ENCODE measurements at places on chromosomes 12 and 14. TPM values are rescaled to one million over a fixed set of nuclear protein-coding genes. Genes with fewer than 3 reads are reported as not detected.
A peak's percentile ranks its signal among the peaks of the same experiment; 100 is the strongest.

- H3K27ac ChIP-seq: no peak overlapping the region
- peak; percentile 39 for DNase-seq
- H3K4me1 ChIP-seq: no peaks in the 10 kb centered on the region
- no peaks in the 10 kb centered on the region for H3K27me3 ChIP-seq
Observed at GRCh38 chr12:117587631-117588287, 226.3 kb upstream of the NOS1 start.

- H3K36me3 ChIP-seq: no peaks in the 10 kb centered on the region
- no peaks in the 10 kb centered on the region for H3K27me3 ChIP-seq
- no peaks in the 10 kb centered on the region for H3K4me1 ChIP-seq
- no peak overlapping the region for H3K4me3 ChIP-seq
Observed at GRCh38 chr12:18363321-18363720, 102.0 kb downstream of the PIK3C2G start.

GRCh38 chr12:95859344-95859816 lies 628 bp downstream of the SNRPF start:
- no peaks in the 10 kb centered on the region for H3K27me3 ChIP-seq
- peaks cover 35% of the 10 kb centered on the region for H3K36me3 ChIP-seq
- peaks cover 10% of the 10 kb centered on the region for H3K4me1 ChIP-seq
- DNase-seq: no peak

- H3K4me3 ChIP-seq: no peak overlapping the region
- no peaks in the 10 kb centered on the region for H3K4me1 ChIP-seq
- no peak overlapping the region for H3K27ac ChIP-seq
- DNase-seq: no peak
- H3K27me3 ChIP-seq: peaks cover 10% of the 10 kb centered on the region
Observed at GRCh38 chr12:108457006-108457733, 57.9 kb upstream of the FICD start.

- no peak overlapping the region for H3K4me3 ChIP-seq
- DNase-seq: no peak
- H3K4me1 ChIP-seq: no peaks in the 10 kb centered on the region
- no peak overlapping the region for H3K27ac ChIP-seq
- no peaks in the 10 kb centered on the region for H3K36me3 ChIP-seq
Observed at GRCh38 chr12:118972982-118973381, 8.4 kb upstream of the SRRM4 start.

GRCh38 chr14:71742485-71742884 lies 189.7 kb upstream of the RGS6 start:
- no peak overlapping the region for H3K4me3 ChIP-seq
- DNase-seq: no peak
- no peaks in the 10 kb centered on the region for H3K36me3 ChIP-seq
- no peak overlapping the region for H3K27ac ChIP-seq
- H3K4me1 ChIP-seq: no peaks in the 10 kb centered on the region
- no peaks in the 10 kb centered on the region for H3K27me3 ChIP-seq

DNA sequence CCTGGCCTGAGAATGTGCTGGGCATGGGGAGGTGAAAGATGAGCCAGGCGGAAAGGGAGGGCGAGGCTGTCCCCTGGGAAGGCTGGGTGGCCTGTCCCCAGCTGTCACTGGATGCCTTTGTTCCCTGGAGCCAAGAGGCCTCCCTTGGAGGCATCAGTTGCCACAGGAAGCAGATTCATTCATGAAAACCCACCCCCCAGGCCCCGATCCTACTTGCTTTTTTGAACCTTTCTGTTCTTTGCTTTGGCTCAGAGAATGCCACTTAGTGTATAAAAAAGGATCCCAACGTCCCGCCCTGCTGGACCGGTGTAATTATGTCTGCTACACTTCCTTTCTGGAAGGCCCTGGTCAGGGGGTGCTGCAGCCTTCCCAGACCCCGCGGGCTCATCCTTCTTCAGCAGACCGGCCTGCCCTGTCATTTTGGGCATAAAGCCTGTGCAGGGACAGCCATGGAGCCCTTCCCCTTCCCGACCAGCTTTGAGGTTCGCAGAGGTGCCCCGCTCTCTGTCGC lies 220.2 kb downstream of the SLC41A2 start:
- H3K36me3 ChIP-seq: no peaks in the 10 kb centered on the region
- H3K4me1 ChIP-seq: no peaks in the 10 kb centered on the region
- H3K27ac ChIP-seq: no peak overlapping the region
- no peak overlapping the region for H3K4me3 ChIP-seq

- DNase-seq: no peak
- H3K36me3 ChIP-seq: peaks cover 20% of the 10 kb centered on the region
- H3K4me1 ChIP-seq: peaks cover 25% of the 10 kb centered on the region
- no peak overlapping the region for H3K27ac ChIP-seq
- H3K4me3 ChIP-seq: no peak overlapping the region
- no peaks in the 10 kb centered on the region for H3K27me3 ChIP-seq
Observed at GRCh38 chr14:103404920-103405319, 19.7 kb downstream of the MARK3 start.

GRCh38 chr12:14884458-14884878 lies 1.2 kb downstream of the MGP start:
- H3K27ac ChIP-seq: no peak overlapping the region
- peak; percentile 43 for DNase-seq
- no peaks in the 10 kb centered on the region for H3K4me1 ChIP-seq
- no peaks in the 10 kb centered on the region for H3K36me3 ChIP-seq
- no peak overlapping the region for H3K4me3 ChIP-seq

DNA sequence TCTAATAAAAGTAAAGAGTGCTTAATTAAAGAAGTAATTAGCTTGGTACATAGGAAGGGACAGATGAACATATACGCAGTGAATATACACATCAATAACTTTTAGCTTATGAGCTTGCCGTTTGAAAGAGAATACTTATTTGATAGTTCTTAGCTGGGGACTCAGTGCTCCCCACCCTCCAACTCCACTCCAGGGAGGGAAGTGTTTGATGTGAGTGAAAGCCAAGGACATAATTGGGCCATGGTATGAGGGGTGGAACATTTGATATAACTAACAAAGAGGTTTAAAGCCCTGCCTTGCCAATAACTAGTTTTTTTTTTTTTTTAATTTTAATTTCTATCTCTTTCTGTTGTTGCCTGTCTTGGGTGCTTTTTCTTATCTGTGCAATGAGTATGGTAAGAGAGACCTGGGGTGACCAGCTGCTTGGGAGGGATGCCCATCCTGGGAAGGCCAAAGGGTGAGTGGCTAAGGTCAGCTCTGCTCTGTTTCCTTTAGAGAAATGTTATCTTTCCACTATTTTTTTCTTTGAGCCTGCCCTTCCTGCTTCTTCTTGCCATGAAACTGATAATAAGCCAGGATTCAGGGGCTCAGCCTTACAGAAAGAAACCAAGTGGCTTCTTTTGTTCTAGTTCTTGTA lies 132.8 kb upstream of the CPSF6 start:
- no peak overlapping the region for H3K27ac ChIP-seq
- DNase-seq: no peak
- H3K36me3 ChIP-seq: no peaks in the 10 kb centered on the region
- H3K27me3 ChIP-seq: no peaks in the 10 kb centered on the region
- H3K4me1 ChIP-seq: peaks cover 1% of the 10 kb centered on the region

- no peaks in the 10 kb centered on the region for H3K36me3 ChIP-seq
- peak overlapping the region; percentile 89 for H3K27ac ChIP-seq
- H3K4me3 ChIP-seq: peak overlapping the region; percentile 16
- no peaks in the 10 kb centered on the region for H3K27me3 ChIP-seq
- peaks cover 39% of the 10 kb centered on the region for H3K4me1 ChIP-seq
- peak; percentile 91 for DNase-seq
Observed at GRCh38 chr14:85415015-85415712, 114.8 kb upstream of the FLRT2 start.

GRCh38 chr14:95302667-95303506 lies 16.8 kb downstream of the CLMN start:
- no peak for DNase-seq
- no peaks in the 10 kb centered on the region for H3K27me3 ChIP-seq
- H3K4me3 ChIP-seq: no peak overlapping the region
- no peaks in the 10 kb centered on the region for H3K4me1 ChIP-seq
- H3K27ac ChIP-seq: no peak overlapping the region

GRCh38 chr12:45243963-45244362 lies 28.1 kb downstream of the ANO6 start:
- no peak overlapping the region for H3K27ac ChIP-seq
- peaks cover 34% of the 10 kb centered on the region for H3K4me1 ChIP-seq
- no peak for DNase-seq

GRCh38 chr14:57660208-57660607 lies 166.6 kb upstream of the CCDC198 start:
- no peak overlapping the region for H3K4me3 ChIP-seq
- no peak for DNase-seq
- H3K4me1 ChIP-seq: no peaks in the 10 kb centered on the region
- H3K27ac ChIP-seq: no peak overlapping the region
- no peaks in the 10 kb centered on the region for H3K27me3 ChIP-seq

GRCh38 chr12:69433653-69434052 lies 36.5 kb upstream of the FRS2 start:
- DNase-seq: no peak
- no peaks in the 10 kb centered on the region for H3K36me3 ChIP-seq
- H3K27me3 ChIP-seq: 0 out of 2 replicates have a peak, but pooled peaks cover 2% of the 10 kb centered on the region
- no peaks in the 10 kb centered on the region for H3K4me1 ChIP-seq

DNA sequence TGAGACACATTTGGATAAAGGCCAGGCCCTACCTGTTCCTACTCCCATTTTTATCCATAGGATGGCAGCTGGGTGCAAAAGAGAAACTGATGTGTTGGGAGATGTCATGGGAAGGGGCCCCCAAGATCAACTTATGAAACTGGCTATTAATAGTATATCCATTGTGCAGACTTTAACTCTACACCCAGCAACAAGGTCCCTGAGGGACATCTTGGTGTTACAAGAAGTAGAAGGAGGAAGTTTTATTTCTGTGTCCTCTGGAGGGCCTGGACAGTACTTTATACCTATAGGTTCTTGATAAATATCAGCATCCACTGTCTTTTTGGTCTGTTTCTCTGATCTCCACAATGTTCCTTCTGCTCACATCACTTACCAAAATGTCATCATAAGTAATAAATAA lies 84.6 kb downstream of the BTG1 start:
- H3K4me1 ChIP-seq: peaks cover 56% of the 10 kb centered on the region
- no peaks in the 10 kb centered on the region for H3K36me3 ChIP-seq
- H3K4me3 ChIP-seq: no peak overlapping the region

DNA sequence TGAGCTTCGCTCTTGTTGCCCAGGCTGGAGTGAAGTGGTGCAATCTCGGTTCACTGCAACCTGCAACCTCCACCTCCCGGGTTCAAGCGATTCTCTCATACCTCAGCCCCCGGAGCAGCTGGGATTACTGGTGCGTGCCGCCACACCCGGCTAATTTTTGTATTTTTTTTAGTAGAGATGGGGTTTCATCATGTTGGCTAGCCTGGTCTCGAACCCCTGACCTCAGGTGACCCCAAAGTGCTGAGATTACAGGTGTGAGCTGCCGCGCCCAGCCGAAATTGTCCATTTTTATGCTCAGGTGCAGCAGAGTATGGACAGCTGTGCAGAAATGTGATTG lies 19.2 kb upstream of the CYP46A1 start:
- no peak for DNase-seq
- H3K36me3 ChIP-seq: no peaks in the 10 kb centered on the region
- no peaks in the 10 kb centered on the region for H3K27me3 ChIP-seq
- H3K4me1 ChIP-seq: peaks cover 12% of the 10 kb centered on the region

DNA sequence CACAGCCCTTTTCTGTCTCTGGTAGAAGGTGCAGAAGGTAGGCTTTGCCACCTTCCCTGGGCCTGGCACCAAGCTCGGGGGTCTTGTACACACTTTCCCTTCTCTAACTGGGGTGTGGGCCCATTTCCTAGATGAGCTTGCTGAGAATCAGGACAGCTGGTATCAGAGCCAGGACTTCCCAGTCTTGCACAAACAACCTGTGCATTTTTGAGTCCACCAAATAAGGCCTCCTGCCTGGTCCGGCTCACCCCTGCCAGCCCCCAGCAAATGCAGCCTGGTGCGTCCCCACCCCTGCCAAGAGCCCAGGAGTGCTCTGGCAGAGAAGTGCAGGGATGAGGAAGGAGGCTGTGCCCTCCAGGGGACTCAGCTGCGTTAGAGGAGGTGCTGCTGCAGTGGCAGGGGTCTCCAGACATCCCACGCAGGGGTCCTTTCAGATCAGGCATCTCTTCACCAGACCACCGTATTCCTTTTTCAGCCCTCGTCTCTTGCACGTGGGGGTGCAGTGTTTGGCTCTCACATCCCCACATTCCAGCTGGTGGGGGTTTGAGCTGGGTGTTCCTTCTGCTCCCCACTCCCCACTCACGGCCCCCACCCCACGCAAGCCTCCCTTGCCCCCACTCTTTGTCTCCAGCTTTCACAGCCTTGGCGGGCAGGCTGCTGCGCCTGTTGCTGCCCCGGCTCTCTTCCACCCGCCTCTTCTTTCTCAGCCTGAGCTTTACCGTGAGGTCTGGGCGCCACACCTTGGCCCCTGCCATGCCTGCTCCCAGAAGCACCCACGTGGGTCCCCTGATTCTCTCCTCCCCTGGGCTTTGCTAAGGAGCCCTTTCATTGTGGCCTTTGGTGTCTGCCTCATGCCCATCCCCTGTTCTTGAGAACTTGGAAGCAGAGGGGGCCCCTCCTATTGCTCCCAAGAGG lies 32.3 kb downstream of the MEG3 start:
- H3K36me3 ChIP-seq: peaks cover 29% of the 10 kb centered on the region
- no peak overlapping the region for H3K4me3 ChIP-seq
- no peaks in the 10 kb centered on the region for H3K4me1 ChIP-seq
- no peak for DNase-seq
- H3K27ac ChIP-seq: no peak overlapping the region

DNA sequence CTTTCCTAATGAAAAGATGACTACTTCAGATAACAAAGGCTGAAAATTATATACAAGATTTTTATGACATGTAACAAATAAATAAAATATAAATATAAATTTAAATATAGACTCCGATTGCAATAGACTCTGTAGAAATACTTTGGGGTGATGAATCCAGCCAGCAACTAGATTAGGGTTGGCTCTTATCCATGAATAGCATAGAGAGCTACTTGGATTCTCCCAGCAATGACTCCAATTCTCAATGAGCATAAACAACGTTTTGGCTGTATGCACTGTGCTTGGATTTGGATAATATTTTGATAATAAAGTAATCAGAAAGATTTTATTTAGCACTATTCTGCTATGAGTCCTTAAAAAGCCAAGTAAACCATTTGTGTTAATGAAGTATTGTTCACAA lies 58.0 kb upstream of the LRFN5 start:
- no peaks in the 10 kb centered on the region for H3K36me3 ChIP-seq
- H3K4me3 ChIP-seq: no peak overlapping the region
- no peaks in the 10 kb centered on the region for H3K4me1 ChIP-seq
- H3K27ac ChIP-seq: no peak overlapping the region
- DNase-seq: no peak

GRCh38 chr12:28088566-28089272 lies 101.5 kb upstream of the CCDC91 start:
- H3K27me3 ChIP-seq: no peaks in the 10 kb centered on the region
- H3K4me1 ChIP-seq: peaks cover 14% of the 10 kb centered on the region
- DNase-seq: no peak
- no peaks in the 10 kb centered on the region for H3K36me3 ChIP-seq

GRCh38 chr14:102675396-102675795 lies 82.9 kb downstream of the RCOR1 start:
- DNase-seq: no peak
- H3K27ac ChIP-seq: no peak overlapping the region
- no peak overlapping the region for H3K4me3 ChIP-seq
- H3K36me3 ChIP-seq: 0 out of 2 replicates have a peak, but pooled peaks cover 11% of the 10 kb centered on the region
- H3K27me3 ChIP-seq: no peaks in the 10 kb centered on the region

- no peak for DNase-seq
- H3K4me1 ChIP-seq: no peaks in the 10 kb centered on the region
- no peak overlapping the region for H3K4me3 ChIP-seq
- no peak overlapping the region for H3K27ac ChIP-seq
- H3K27me3 ChIP-seq: no peaks in the 10 kb centered on the region
- no peaks in the 10 kb centered on the region for H3K36me3 ChIP-seq
Observed at GRCh38 chr12:56980941-56981530, 23.6 kb upstream of the RDH16 start.

Gene TAOK3
- total RNA-seq: 10.5 TPM

Gene NRIP2
- total RNA-seq: 0.32 TPM

Gene INSM2
- total RNA-seq: not detected

Gene ATP5F1B
- total RNA-seq: 382 TPM

Gene SVOP
- not detected for total RNA-seq

Gene NKX2-1
- total RNA-seq: not detected

Gene ETV6
- 5.9 TPM for total RNA-seq

Gene WASHC4
- 58.1 TPM for total RNA-seq

Data from SJSA1 (cell line).